CD4-positive, alpha-beta T cell treated with Interleukin-17A for 4 hours (primary cell): ENCODE measurements at places on chromosomes 3 and 15.
A peak's percentile ranks its signal among the peaks of the same experiment; 100 is the strongest.

DNA sequence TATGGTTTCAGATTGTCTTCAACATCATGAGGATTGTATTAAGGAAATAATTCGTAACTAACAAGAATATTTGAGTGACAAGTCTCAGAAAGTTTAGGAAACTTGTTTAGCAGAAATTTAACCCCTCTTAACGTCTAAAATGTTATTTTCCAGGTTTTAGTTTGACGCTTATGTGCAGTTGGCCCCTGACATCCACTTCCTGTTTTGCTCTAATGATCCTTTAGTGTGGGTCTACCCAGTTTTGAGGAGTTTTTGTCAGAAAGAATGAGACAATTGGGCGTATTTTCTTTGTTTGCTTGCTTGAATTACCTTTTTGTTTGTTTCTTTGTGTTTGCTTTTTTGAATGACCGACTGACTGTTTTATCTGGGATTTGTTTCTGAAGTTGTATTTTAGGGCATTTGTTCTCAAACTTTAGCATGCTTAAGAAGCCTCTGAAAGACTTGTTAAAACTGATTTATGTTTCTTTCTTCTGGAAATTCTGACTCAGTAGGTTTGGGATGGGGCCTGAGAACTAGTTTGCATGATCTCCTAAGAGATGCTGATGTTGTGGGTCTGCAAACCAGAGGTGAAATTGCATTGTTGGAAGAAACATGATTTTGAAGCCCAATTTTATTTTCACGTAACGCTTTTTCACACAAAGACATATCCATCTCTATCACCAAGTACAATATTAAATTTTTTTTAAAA is 20.6 kb downstream of the RBMS3 start:
- DNase-seq: no peak

DNA sequence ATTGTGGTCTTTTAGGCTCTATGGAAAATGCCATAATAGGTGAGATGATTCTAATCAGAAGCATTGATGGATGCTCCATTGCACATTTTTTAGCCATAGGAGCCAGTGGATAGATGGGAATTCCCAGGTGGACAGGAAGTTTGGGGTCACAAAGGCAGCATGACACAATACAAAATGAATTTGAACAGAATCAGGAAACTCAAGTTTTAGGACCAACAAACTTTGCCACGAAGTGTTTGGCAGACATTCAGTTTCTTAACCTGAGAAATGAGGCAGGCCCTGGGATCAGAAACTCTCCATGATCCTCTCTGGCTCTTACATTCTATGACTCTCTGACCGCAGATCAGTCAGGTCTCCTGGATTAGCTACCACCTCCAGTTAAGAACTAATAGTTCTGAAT is 275.4 kb downstream of the TIGIT start:
- DNase-seq: no peak

- DNase-seq: no peak
Measured at GRCh38 chr3:189406148-189406547, 225.0 kb upstream of the TP63 start.

GRCh38 chr3:98109807-98110549 is 20.5 kb upstream of the OR5H1 start:
- no peak for DNase-seq

GRCh38 chr3:88626456-88627120 is 476.8 kb downstream of the C3orf38 start:
- DNase-seq: no peak

DNA sequence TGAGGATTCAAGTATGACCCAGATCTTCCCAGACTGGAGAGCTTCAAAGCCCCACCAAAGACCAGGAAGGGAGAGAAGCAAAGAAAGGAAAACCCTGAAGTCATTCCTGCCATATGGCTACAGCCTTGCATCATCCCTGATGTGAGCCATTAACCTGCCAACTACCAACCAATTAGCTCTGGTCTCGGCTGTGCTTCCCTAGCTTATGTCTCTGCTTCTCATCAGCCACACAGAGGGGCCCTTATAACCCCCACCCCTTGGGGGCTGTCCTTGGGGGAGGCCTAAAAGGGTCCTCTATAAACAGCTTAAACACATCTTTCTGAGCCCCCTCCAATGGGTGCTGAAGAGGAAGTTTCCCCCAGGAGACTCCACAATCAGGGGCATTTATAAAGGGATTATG is 52.8 kb downstream of the NOX5 start:
- no peak for DNase-seq

DNA sequence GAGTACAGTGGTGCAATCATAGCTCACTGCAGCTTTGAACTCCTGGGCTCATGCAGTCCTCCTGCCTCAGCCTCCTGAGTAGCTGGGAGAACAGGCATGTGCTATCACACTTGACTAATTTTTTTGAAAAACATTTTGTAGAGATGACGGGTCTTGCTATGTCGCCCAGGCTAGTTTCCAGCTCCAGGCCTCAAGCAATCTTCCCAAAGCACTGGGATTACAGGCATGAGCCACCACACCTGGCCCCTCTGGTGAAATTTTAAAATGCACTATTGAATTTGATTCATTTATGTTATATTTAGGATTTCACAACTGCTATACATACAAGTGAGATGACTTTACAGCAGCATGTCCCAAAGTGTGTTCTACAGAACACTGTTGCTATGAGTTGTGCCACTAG is 50.8 kb upstream of the TPM1 start:
- DNase-seq: no peak

- no peak for DNase-seq
Measured at GRCh38 chr3:145719114-145719513, 441.9 kb downstream of the PLOD2 start.

GRCh38 chr3:152770296-152770695 is 64.6 kb upstream of the P2RY1 start:
- DNase-seq: no peak

GRCh38 chr15:94070356-94071295 is 160.7 kb upstream of the MCTP2 start:
- no peak for DNase-seq

DNA sequence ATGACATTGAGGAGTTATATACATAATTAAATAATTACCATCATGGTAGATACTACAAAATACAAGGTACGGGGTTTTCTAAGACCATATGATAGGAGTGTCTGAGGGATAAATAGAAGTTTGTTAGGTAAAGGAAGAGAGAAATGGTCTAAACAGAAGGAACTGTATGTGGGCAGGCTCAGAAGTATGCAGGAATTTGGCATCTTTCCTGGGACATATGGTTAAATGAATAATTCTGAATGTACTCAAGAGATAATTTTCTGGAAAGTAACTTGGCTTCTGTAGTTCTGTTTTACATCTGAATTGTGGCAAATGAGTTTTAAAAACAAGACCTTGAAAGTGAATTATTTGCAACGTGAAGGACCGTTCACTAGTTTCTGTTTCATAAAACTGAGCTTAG is 17.5 kb downstream of the LMCD1 start:
- DNase-seq: no peak

GRCh38 chr15:91947683-91948608 is 94.4 kb downstream of the SLCO3A1 start:
- no peak for DNase-seq

- no peak for DNase-seq
Measured at GRCh38 chr3:170055209-170055608, 17.4 kb downstream of the GPR160 start.

- DNase-seq: no peak
Measured at GRCh38 chr3:23086831-23087230, 116.3 kb upstream of the UBE2E2 start.

DNA sequence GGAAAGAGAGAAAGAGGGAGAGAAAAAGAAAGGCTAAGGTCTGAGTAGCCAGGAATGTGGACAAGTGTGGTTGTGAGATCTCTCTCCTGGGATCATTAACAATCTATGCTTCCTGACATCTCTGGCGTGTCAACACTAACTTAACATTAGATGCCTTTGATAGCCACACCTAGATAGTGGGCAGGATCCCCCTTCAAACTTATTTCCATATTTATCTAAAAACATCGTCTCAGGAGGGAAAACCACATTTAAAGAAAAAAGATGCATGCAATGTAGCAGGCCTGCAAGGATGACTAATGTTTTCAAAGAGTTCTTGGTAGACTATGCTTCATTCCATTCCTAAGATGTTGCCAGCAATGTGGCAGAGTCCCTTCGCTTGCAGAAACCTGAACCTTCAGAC is 80.9 kb downstream of the MLH1 start:
- no peak for DNase-seq

GRCh38 chr3:39255503-39256325 is 24.1 kb downstream of the CX3CR1 start:
- no peak for DNase-seq

DNA sequence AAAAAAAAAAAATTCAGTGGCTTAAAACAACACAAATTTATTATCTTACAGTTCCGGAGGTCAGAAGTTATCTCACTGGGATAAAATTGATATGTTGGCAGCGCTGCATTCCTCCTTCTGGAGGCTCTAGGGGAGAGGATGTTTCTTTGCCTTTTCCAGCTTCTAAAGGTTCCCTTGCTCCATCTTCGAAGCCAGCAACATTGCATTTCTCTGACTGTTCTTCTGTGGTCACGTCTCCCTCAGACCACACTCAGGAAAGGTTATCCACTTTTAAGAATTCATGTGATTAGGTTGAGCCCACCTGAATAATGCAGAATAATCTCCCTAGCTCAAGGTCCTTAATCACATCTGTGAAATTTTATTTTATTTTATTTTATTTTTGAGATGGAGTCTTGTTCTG is 23.4 kb upstream of the ACAP2 start:
- DNase-seq: no peak

DNA sequence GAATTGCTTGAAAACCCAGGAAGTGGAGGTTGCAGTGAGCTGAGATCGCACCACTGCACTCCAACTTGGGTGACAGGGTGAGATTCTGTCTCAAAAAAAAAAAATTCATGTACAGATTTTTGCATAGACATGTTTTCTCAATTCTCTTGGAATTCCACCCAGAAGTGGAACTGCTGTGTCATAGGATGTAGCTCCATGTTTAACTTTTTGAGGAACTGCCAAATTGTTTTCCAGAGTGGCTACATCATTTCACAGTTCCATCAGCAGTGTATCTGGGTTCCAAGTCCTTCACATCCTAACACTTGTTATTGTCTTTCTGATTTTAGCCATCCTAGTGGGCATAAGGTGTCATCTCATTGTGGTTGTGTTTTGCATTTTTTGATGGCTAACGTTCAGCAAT is 9.9 kb downstream of the CAPN7 start:
- no peak for DNase-seq

- no peak for DNase-seq
Measured at GRCh38 chr3:42037318-42037945, 53.7 kb upstream of the TRAK1 start.

- no peak for DNase-seq
Measured at GRCh38 chr3:143977341-143978262, 6.0 kb downstream of the DIPK2A start.

GRCh38 chr15:57595011-57595866 is 3.5 kb downstream of the MYZAP start:
- DNase-seq: no peak

DNA sequence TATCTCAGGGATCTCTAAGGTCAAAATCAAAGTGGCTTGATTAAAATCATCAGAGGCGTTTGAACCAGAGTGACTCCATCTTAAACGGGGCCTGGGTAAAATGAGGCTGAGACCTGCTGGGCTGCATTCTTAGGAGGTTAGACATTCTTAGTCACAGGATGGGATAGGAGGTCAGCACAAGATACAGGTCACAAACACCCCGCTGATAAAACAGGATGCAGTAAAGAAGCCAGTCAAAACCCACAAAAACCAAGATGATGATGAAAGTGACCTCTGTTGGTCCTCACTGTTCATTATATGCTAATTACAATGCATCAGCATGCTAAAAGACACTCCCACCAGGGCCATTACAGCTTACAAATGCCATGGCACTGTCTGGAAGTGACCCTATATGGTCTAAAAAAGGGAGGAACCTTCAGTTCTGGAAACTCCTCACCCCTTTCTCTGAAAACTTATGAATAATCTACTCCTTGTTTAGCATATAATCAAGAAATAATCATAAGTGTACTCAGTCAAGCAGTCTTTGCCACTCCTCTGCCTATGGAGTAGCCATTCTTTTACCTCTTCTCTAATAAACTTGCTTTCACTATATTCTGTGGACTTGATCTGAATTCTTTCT is 143.3 kb upstream of the SLCO3A1 start:
- DNase-seq: no peak

GRCh38 chr3:44966795-44967278 is 9.1 kb downstream of the ZDHHC3 start:
- DNase-seq: peak; percentile 19

- no peak for DNase-seq
Measured at GRCh38 chr3:27095553-27096222, 273.5 kb downstream of the NEK10 start.

GRCh38 chr3:194450341-194450740 is 36.5 kb downstream of the ATP13A3 start:
- no peak for DNase-seq

GRCh38 chr3:165259541-165260193 is 63.5 kb upstream of the SLITRK3 start:
- DNase-seq: no peak

- DNase-seq: no peak
Measured at GRCh38 chr3:27666708-27667107, 55.4 kb downstream of the EOMES start.

- no peak for DNase-seq
Measured at GRCh38 chr3:188286087-188286513, 132.1 kb downstream of the LPP start.

- DNase-seq: no peak
Measured at GRCh38 chr3:36408146-36408545, 27.8 kb downstream of the STAC start.

DNA sequence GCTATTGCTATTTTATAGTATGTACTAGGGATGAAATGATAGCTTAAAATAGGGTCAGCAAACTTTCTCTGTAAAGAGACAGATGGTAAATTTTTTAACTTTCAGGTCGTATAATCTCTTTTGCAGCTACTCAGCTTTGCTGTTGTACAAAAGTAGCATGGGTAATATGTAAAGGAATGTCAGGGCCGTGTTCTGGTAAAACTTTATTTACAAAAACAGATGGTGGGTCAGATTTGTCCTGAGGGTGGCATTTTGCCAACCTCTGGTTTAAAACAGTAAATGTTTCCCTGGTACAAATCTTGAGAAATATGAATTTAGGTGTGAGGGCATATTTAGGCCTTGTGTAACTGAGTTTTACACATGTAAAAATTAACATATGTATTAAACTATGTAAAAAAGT is 18.6 kb downstream of the NMD3 start:
- DNase-seq: no peak

- no peak for DNase-seq
Measured at GRCh38 chr15:51782357-51782896, 31.0 kb downstream of the TMOD2 start.

DNA sequence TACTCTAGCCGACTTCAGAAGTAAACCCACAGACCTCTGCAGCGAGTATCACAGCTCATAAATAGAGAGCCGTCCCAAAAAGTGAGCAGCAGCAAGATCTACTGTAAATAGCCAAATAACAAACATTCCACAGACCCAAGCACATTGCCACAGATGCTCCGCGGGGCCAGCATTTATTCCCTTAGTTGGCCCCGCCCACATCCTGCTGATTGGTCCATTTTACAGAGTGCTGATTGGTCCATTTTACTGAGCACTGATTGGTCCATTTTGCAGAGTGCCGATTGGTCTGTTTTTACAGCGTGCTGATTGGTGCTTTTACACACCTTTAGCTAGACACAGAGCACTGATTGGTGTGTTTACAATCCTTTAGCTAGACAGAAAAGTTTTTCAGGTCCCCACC is 17.3 kb upstream of the GABRB3 start:
- DNase-seq: no peak

GRCh38 chr3:143480344-143480743 is 360.8 kb downstream of the CHST2 start:
- no peak for DNase-seq
